ENCODE measurements at places on chromosomes 6 and 20.

DNA sequence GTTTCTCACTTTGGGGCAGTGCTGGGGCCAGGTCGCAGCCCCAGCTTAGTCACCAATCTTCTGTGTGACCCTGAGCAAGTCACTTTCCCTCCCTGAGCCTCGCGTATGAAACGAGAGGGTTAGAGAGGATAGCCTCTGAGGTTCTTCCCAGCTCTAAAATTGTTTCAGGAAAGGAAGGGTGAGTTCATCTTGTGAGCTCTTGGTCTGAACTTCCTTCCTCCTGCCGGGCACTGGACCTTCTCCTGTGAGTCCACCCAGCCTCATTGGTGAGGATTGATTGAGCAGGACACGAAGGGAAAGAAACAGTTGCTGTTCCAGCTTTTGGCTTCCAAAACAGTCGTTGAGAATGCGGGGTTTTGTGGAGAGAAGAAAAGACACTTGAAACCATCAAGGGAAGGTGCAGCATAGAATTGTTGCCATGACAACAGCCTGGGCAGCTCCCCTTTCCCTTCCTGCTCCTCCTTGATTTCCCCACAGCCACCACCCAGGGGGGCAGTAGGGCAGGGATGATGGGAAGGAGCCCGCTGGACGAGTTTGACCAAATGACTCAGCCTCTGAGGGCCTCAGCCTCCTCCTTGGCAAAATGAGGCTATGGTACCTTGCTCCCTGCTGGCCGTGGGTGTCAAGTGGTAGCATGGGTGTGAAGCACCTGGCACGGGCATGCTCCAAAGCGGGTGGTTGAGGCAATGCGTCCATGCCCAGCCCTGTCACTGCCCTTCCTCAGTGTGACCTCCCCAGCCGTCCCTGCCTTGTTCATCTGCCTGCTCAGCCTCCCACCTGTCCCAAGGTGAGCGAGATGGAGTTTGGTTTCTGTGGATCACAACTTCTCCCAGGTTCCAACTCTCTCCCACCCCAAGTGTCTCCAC is 107.8 kb downstream of the CDC5L start:
- no peak for DNase-seq

DNA sequence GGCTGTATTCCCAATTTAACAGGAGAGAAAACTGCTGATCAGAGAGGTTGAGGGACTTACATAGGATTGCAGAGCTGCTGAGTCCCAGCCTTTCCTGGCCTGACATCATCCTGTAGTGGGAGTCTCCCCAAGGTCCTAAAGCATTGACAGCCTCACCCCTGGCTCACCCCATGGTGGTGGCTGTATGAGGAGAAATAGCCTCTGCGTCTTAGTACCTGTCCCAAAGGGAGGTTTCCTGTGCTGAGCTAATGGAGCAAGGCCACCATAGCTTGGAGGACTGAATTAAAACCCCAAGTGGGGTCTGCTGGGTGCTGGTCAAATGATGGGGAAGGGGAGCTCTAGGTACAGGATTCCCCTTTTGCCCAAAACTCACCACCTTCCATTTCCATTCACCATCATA is 525.1 kb downstream of the CDH26 start:
- DNase-seq = no peak

- DNase-seq = no peak
Observed at GRCh38 chr6:20154753-20155152, 57.5 kb downstream of the MBOAT1 start.

- no peak for DNase-seq
Observed at GRCh38 chr20:58512808-58513552, 2.2 kb downstream of the APCDD1L start.

Measured in HFF-Myc (cell line).